ENCODE measurements at places on chromosomes 1 and 21.
A peak's percentile ranks its signal among the peaks of the same experiment; 100 is the strongest.

DNA sequence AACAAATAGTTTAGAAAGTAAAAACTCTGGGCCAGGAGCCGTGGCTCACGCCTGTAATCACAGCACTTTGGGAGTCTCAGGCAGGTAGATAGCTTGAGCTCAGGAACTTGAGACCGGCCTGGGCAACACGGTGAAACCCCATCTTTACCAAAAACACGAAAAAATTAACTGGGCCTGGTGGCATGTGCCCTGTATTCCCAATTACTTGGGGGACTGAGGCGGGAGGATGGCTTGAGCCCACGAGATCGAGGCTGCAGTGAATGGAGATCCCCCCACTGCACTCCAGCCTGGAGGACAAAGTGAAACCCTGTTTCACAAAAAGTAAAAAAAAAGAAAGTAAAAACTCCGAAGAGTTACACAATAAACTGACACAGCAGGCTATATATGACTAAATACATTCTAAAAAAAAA, 10.6 kb downstream of the CEP170 start:
- DNase-seq: no peak

- peak; percentile 86 for DNase-seq
Measured at GRCh38 chr1:923131-923990, at the start of gene SAMD11. Gene SAMD11, plus strand, starts transcription at chr1:923923. Its CDS starts 509 bp downstream, at chr1:924432.

GRCh38 chr1:86938450-86938849, 24.0 kb downstream of the HS2ST1 start:
- no peak for DNase-seq

- DNase-seq: no peak
Measured at GRCh38 chr1:58745666-58746065, 38.2 kb downstream of the JUN start.

GRCh38 chr1:180168786-180169639, 14.3 kb downstream of the QSOX1 start:
- peak; percentile 70 for DNase-seq

GRCh38 chr1:29655145-29655544, 418.8 kb downstream of the PTPRU start:
- DNase-seq: no peak

Data from activated effector memory CD4-positive, alpha-beta T cell treated with anti-CD3 and anti-CD28 coated beads, Interleukin-2, amount 50 U/mL, for 16 hours (primary cell).